Peyer's patch (tissue), 4 donors: ENCODE measurements at places on chromosomes 6 and 20. TPM values are rescaled to one million over a fixed set of nuclear protein-coding genes. Genes with fewer than 3 reads are reported as not detected.
A peak's percentile ranks its signal among the peaks of the same experiment; 100 is the strongest.

DNA sequence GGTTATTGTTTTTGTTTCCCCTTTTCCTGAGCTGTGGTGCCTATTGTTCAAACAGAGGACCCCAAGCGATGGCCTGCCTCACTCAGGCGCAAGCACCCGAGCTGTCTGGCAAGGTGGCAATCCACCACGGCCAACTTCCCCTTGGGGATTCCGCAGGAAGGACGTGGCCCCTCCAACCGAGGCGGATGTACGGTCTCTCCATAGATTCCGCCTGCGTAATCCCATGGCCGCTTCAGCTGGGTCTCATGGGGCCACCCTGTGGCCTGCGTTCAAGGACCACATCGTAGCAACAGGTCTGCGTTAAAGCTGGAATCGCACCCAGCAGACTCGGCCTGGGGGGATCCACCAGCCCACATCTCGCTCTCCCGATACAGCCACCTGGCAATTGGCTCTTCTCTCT, 79.9 kb downstream of the CEBPB start:
- H3K4me3 ChIP-seq, result no peak overlapping the region
- no peak for DNase-seq
- no peaks in the 10 kb centered on the region for H3K4me1 ChIP-seq
- H3K27me3 ChIP-seq, result no peaks in the 10 kb centered on the region
- H3K36me3 ChIP-seq, result no peaks in the 10 kb centered on the region
- no peak overlapping the region for H3K27ac ChIP-seq

GRCh38 chr6:40037271-40037670, 103.0 kb upstream of the MOCS1 start:
- H3K4me1 ChIP-seq, result no peaks in the 10 kb centered on the region
- no peak overlapping the region for H3K27ac ChIP-seq
- no peak overlapping the region for H3K4me3 ChIP-seq

DNA sequence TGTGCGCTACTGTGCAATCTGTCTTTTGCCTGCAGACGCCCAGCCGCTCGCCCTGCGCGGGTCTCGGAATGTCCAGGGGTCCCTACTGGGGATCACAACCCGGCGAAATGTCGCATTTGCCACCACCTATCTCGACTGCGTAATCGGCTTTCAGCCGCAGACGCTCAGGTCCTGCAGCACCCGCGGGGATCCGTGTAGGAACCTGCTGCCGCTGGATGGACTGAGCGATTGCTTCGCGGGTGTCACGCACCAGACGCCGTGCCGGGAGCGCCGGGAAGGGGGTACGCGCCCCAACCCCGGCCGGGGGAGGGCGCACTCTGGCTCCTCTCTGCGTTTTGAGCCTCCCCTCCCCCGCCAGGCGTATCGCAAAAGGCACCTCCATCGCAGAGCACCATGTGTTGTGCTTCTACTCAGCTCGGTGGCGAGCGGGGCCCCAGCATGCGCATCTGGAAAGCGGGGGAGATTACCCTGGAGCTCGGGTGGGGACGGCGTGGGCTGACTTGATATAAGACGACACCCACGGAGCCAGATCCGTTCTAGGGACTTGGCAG, 747 bp upstream of the PTPRA start:
- H3K36me3 ChIP-seq, result no peaks in the 10 kb centered on the region
- peak overlapping the region; percentile 98 for H3K4me3 ChIP-seq
- H3K27ac ChIP-seq, result no peak overlapping the region

- H3K27me3 ChIP-seq, result no peaks in the 10 kb centered on the region
- H3K4me3 ChIP-seq, result no peak overlapping the region
- H3K36me3 ChIP-seq, result no peaks in the 10 kb centered on the region
- H3K27ac ChIP-seq, result no peak overlapping the region
- no peaks in the 10 kb centered on the region for H3K4me1 ChIP-seq
Measured at GRCh38 chr20:46973766-46974165, 79.1 kb downstream of the EYA2 start.

- H3K4me1 ChIP-seq, result no peaks in the 10 kb centered on the region
- peak overlapping the region; percentile 76 for H3K4me3 ChIP-seq
- no peak for DNase-seq
- H3K27ac ChIP-seq, result peak overlapping the region; percentile 87
- H3K27me3 ChIP-seq, result no peaks in the 10 kb centered on the region
- H3K36me3 ChIP-seq, result no peaks in the 10 kb centered on the region
Measured at GRCh38 chr6:90297115-90297866, 648 bp upstream of the BACH2 start.

- no peaks in the 10 kb centered on the region for H3K4me1 ChIP-seq
- H3K27ac ChIP-seq, result no peak overlapping the region
- DNase-seq, result no peak
- no peaks in the 10 kb centered on the region for H3K27me3 ChIP-seq
Measured at GRCh38 chr6:3052481-3053230, 15.6 kb upstream of the RIPK1 start.

GRCh38 chr6:90173262-90173925, 123.2 kb downstream of the BACH2 start:
- no peaks in the 10 kb centered on the region for H3K4me1 ChIP-seq
- H3K27me3 ChIP-seq, result no peaks in the 10 kb centered on the region
- no peak for DNase-seq
- no peak overlapping the region for H3K27ac ChIP-seq
- H3K4me3 ChIP-seq, result no peak overlapping the region

DNA sequence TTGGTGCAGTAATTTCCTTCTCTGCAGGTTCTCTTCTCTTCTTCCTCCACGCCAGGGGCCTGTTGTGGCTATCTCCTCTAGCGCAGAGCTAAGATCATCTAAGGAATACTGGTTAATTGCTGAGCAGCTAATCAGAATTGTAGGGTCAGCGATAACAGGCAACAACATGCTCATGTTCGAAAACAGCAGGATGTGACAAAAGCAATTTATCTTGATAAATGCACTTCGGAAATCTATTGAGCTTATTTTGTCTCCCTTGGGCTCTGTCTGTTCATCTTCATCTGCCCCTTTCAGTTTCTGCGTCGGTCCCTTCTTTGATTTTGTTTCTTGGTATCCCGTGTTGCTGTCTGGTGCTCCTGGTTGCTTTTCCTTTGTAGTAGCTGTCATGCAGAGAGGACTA, 67.3 kb upstream of the MAP3K7 start:
- H3K4me3 ChIP-seq, result no peak overlapping the region
- no peaks in the 10 kb centered on the region for H3K36me3 ChIP-seq
- no peak overlapping the region for H3K27ac ChIP-seq
- DNase-seq, result no peak
- H3K27me3 ChIP-seq, result no peaks in the 10 kb centered on the region

DNA sequence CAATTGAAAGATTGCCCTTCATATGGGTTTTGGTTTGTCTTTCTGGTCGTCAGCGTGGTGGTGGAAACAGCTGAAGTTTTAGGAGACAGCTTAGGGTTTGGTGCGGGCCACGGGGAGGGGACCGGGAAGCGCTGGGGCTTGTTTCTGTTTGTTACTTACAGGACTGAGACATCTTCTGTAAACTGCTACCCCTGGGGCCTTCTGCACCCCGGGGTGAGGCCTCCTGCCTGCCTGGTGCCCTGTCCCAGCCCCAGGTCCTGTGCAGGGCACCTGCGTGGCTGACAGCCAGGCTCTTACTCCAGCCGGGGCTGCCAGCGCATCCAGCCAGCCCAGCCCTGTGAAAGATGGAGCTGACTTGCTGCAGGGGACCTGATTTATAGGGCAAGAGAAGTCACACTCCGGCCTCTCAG, 22.8 kb downstream of the NPEPL1 start:
- no peaks in the 10 kb centered on the region for H3K4me1 ChIP-seq
- no peaks in the 10 kb centered on the region for H3K36me3 ChIP-seq
- H3K27ac ChIP-seq, result no peak overlapping the region

- H3K27me3 ChIP-seq, result peaks cover 3% of the 10 kb centered on the region
- no peaks in the 10 kb centered on the region for H3K36me3 ChIP-seq
- no peak overlapping the region for H3K4me3 ChIP-seq
- DNase-seq, result peak; percentile 41
Measured at GRCh38 chr6:1603708-1604107, 6.0 kb upstream of the FOXC1 start.

DNA sequence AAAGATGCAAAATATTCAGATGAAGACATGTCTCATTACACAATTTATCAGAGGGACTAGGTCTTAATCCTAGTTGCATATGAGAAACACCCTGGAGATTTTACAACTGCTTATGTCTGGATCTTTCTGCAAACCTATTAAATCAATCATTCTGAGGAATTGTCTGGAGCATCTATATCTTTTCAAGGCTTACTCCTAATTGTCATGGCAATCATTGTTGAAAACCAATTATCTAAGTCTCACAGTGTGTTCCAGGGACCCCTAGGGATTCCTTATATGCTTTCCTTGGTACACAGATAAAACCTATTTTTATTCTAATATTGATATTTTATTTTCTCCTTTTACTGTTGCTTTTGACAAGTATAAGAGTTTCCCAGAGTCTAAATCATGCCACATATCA, 696.9 kb upstream of the EYS start:
- no peaks in the 10 kb centered on the region for H3K4me1 ChIP-seq
- no peak overlapping the region for H3K4me3 ChIP-seq
- DNase-seq, result no peak
- H3K27ac ChIP-seq, result no peak overlapping the region

DNA sequence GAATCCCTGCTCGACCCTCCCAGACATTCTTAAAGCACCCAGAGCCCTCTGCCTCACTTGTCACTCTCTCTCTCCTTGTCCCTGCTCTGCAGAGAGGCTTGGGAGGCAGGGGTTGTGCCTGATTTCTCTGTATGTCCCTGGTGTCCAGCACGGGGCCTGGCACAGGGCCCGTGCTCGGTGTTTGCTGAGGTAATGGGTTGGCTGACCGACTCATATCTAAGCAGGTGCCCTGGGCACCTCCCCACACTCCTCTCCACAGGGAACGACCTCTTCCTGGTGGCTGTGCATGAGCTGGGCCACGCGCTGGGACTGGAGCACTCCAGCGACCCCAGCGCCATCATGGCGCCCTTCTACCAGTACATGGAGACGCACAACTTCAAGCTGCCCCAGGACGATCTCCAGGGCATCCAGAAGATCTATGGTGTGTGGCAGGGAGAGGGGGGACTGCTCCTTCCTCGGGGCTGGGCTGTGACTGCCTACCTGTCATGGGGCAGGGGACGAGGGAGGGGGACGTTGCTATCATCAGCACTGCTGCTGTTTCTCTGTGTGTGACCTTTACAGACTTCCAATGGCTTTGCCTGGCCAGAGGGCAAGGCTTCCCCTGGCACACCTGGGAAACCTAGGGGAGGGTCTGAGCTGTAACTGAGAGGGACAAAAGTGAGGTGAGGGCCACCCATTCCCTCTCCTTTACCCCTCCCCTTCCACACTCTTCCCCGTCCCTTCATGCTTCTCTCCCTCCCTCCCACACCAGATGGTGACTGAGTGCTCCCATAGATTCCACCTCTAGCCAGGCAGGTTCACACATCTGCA, 14.2 kb downstream of the MMP24OS start:
- H3K4me1 ChIP-seq, result no peaks in the 10 kb centered on the region
- no peaks in the 10 kb centered on the region for H3K36me3 ChIP-seq
- H3K27ac ChIP-seq, result no peak overlapping the region
- H3K27me3 ChIP-seq, result no peaks in the 10 kb centered on the region
- no peak for DNase-seq
- no peak overlapping the region for H3K4me3 ChIP-seq

GRCh38 chr6:52779237-52779636, 16.0 kb upstream of the GSTA2 start:
- no peaks in the 10 kb centered on the region for H3K36me3 ChIP-seq
- H3K4me1 ChIP-seq, result no peaks in the 10 kb centered on the region
- H3K27ac ChIP-seq, result no peak overlapping the region
- no peak overlapping the region for H3K4me3 ChIP-seq

DNA sequence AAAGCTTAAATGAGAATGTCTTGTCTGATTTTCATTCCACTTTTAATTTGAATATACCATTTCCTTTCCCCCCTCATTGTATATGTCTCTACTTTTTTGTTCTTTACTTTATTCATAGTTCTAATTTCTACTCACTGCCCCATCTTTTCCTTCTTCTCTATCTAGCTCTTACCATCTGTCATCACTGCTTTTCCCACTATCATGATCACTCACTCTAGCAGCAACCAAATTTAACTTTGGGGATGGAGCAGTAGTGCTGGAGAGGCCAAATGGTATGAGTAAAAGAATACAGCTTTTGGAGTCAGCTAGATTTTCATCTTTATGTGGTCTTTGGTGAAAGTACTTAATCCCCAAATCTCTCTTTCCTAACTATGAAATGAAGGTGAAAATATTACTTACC, 25.5 kb downstream of the QKI start:
- no peaks in the 10 kb centered on the region for H3K27me3 ChIP-seq

GRCh38 chr6:1609041-1609647, 571 bp upstream of the FOXC1 start:
- no peaks in the 10 kb centered on the region for H3K36me3 ChIP-seq
- DNase-seq, result no peak
- peak overlapping the region; percentile 66 for H3K4me3 ChIP-seq

GRCh38 chr6:157496534-157497095, 115.6 kb downstream of the ZDHHC14 start:
- no peak overlapping the region for H3K27ac ChIP-seq
- no peaks in the 10 kb centered on the region for H3K4me1 ChIP-seq
- no peaks in the 10 kb centered on the region for H3K36me3 ChIP-seq
- no peak overlapping the region for H3K4me3 ChIP-seq
- DNase-seq, result no peak
- H3K27me3 ChIP-seq, result no peaks in the 10 kb centered on the region

DNA sequence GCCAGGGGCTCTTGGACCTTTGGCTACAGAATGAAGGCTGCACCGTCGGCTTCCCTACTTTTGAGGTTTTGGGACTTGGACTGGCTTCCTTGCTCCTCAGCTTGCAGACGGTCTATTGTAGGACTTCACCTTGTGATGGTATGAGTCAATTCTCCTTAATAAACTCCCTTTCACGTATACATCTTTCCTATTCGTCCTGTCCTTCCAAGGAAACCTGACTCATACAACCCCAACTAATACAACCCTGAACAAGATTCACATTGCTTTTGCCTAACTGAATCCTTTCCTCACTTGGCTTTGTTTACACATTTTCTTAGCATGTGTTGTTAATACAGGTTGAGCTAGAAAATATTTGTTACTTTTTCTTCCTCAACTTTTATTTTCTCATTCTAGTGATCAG, 21.9 kb downstream of the TBXT start:
- H3K27me3 ChIP-seq, result no peaks in the 10 kb centered on the region
- H3K36me3 ChIP-seq, result no peaks in the 10 kb centered on the region
- no peaks in the 10 kb centered on the region for H3K4me1 ChIP-seq
- H3K4me3 ChIP-seq, result no peak overlapping the region
- no peak overlapping the region for H3K27ac ChIP-seq
- no peak for DNase-seq

Gene FOXF2
- total RNA-seq, result 14.0 TPM

Gene ENPP3
- 10.1 TPM for total RNA-seq

Gene VNN1
- 296 TPM for total RNA-seq

Gene THEMIS
- total RNA-seq, result 4.2 TPM

Gene MLN
- total RNA-seq, result not detected

Gene HLA-DOA
- total RNA-seq, result 26.4 TPM

Gene GGTLC1
- not detected for total RNA-seq

Gene LGSN
- not detected for total RNA-seq

Gene EDEM2
- 38.3 TPM for total RNA-seq

Gene FAM209B
- not detected for total RNA-seq
